ENCODE measurements at places on chromosomes 5 and 9. TPM values are rescaled to one million over a fixed set of nuclear protein-coding genes. Genes with fewer than 3 reads are reported as not detected.
A peak's percentile ranks its signal among the peaks of the same experiment; 100 is the strongest.

GRCh38 chr5:120624021-120624563, 160.0 kb downstream of the PRR16 start:
- DNase-seq = no peak

DNA sequence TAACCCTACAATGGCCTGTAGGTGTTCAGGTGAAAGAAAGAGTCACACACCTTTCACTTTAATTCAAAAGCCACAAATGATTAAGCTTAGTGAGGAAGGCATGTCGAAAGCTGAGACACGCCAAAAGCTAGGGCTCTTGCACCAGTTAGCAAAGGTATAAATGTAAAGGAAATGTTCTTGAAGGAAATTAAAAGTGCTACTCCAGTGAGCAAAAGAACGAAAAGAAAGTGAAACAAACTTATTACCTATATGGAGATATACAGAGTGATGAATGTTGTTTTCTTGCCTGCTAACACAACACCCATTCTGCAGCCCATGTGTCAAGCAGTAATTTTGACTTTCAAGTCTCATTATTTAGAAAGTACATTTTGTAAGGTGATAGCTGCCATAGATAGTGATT, 254.2 kb upstream of the SLC24A2 start:
- no peak for DNase-seq

DNA sequence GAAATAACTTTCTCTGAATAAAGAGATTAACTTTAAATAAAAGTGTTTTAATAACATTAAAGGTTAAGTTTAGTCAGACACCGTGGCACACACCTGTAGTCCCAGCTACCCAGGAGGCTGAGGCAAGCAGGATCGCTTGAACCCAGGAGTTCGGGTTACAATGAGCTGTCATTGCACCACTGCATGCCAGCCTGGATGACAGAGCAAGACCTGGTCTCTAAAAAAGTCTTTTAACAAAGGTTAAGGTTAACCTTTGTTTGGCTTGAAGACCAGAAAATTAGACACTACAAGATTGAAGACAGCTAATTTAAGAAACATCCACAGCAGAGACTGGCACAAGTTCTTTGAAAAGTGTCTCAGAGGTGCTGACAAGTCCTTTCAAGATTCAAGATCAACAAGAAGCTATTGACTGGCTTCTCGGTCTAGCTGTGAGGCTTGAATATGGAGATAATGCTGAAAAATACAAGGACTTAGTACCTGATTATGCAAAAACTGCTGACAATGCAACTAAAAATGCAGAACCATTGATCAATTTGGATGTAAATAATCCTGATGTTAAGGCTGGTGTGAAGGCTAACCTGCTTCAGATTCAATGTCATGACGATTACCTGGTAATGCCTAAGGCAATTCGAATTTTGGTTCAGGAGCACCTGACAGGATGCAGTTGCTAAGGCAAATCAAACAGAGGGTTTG, 48.8 kb downstream of the FAM81B start:
- no peak for DNase-seq

GRCh38 chr5:127832067-127832466, 128.9 kb downstream of the CCDC192 start:
- no peak for DNase-seq

DNA sequence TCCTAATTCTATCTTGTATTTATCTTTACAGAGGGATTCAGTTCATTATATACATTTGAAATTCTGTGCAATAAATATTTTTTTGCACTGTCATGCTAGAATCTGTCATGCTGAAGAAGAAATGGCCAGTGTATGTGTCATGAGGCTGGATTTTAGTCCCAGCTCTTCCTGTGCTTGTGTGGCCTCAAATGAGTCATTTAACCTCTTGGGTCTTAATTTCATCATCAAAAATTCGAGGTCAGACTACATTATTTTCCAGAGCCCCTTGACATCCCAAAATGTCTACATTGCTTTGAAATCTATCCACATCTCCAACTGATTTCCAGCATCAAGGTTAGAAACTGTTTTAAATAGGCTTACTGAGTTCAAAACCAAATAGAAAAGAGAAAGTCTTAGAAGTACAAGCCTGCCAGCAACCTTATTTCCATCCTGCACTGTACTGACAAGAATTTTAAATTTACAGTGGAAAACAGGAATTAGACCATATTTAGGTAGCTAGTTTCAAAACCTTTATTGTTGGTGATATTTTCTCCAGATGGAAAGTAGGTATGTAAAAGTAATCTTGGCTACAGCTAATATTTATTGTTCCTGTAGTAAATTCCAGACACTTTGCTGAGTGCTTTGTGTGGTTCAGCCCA, 96.7 kb upstream of the MAMDC2 start:
- DNase-seq = no peak

DNA sequence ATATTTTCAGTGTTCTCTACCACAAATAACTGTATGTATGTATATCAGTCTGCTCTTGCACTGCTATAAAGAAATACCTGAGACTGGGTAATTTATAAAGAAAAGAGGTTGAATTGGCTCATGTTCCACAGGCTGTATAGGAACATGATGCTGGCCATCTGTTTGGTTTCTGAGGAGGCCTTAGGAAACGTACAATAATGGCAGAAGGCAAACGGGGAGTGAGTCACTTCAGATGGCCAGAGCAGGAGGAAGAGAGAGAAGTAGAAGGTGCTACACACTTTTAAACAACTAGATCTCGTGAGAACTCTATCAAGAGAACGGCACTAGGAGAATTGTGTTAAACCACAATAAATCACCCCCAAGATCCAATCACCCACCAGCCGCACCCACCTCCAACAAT, 121.7 kb downstream of the ADAMTS6 start:
- no peak for DNase-seq

GRCh38 chr5:173794901-173795416, 93.2 kb upstream of the CPEB4 start:
- no peak for DNase-seq

DNA sequence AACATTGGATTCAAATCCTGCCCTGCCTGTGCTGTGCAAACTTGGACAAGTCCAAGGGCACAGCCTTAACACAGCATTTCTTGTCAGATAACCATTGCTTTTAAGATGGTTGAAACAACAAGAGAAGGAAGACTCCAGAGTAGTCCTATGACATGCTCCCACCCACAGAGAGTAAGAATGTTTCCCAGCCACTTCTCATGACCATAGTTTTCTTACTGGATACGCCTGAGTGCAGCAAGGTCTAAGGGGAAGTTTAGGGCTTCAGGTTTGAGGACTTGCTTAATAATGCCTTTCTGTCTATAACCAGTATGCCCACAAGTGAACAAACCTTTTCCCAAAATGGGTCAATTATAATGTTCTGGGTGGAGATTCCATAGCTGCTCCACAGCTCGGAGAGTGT, 126.4 kb downstream of the SLF1 start:
- no peak for DNase-seq

GRCh38 chr9:8679371-8679822, 879.8 kb upstream of the DMAC1 start:
- no peak for DNase-seq

GRCh38 chr9:81499021-81499454, 190.3 kb downstream of the TLE1 start:
- no peak for DNase-seq

DNA sequence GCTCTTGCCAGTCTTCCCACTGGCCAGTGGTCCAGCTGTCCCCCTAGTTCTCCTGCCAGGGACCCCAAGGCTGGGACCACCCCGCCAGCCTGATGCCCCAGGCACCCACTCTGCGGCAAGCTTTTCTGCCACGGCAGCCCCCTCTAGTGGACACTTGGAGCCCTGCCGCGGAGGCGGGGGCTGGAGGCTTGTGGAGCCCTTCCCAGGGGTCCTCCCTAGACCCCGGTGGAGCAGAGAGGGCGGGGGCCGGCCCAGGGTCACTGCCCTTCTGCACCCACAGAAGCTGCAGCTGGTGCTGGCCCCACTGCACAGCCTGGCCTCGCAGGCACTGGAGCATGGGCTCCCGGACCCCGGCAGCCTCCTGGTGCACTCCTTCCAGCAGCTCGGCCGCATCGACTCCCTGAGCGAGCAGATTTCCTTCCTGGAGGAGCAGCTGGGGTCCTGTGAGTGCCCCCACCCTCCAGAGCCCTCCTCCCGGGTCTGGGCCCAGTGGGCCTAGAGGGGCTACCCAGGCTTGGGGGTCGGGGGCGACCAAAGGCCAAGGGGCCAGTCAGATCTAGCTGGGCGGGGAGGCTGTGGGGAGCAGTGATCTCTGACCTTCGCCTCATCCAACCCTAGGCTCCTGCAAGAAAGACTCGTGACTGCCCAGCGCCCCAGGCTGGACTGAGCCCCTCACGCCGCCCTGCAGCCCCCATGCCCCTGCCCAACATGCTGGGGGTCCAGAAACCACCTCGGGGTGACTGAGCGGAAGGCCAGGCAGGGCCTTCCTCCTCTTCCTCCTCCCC, 9.1 kb downstream of the EGFL7 start:
- DNase-seq = no peak

DNA sequence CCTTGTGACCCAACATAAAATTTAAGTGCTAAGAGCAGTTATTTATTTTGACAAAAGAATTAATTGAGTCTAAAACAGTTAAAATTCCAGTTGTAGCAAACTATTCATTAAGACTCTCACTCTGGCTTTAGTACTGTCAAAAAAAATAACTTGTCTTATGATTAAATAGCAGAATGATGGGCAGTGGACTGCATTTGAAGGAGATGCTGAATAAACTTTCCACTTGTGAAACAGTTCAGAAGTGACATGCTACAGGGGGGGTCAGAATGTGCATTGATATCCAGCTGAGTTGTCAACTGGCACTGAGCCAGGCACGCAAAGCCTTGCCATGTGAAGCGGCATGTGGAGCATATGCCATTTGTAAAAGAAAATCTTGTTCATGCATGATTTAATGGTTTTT, 76.0 kb downstream of the FCHO2 start:
- DNase-seq = no peak

DNA sequence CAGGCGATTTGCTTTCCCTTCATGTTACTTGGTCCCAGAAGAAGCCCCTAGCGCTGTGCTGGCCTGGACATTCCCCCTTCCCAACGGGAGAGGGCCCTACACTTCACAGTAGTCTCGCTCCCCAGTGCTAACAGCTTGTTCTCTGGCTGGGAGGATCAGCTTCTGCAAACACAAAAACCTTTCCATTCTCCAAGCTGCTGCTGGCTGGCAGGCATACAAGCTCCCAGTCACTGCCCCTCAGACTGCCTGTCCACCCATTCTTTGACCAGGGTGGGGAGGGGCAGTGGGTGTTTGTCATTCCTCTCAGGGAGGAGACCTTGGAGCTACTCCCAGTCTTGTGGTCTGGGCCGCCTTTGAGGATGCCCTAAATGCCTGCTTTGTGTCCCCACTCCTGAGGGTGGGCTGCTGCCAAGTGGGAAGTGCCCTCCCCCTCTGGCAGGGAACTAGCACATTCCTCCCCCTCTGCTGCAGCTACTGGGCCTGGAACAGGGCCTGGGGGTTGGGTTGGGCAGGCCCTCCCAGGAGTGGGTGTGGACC, 20.8 kb downstream of the ENHO start:
- DNase-seq = peak; percentile 87

- DNase-seq = no peak
These were observed 47.5 kb downstream of the CDK5RAP2 start for GRCh38 chr9:120532475-120532874.

DNA sequence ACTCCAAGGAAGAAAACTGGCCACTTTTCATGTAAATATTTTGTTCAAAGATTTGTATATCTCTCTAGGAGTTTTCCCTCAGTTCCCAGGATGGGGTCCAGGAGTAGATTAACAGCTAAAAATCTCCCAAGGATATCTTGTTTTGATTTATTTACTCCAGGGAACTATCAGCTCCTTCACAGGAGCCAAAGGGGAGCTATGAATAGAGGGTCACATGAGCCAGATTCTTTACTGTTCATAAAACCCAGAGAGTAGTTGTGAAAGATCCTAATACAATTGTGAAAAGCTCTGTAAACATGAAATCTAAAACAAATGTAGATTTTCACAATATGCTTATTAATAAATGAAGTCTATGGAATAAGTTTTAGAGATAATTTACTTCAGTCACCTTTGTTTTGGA, 16.9 kb downstream of the DIMT1 start:
- DNase-seq = no peak

GRCh38 chr9:124505006-124505900, 1.9 kb downstream of the NR5A1 start:
- no peak for DNase-seq

GRCh38 chr9:72788966-72789735, 163.7 kb downstream of the ALDH1A1 start:
- DNase-seq = no peak

DNA sequence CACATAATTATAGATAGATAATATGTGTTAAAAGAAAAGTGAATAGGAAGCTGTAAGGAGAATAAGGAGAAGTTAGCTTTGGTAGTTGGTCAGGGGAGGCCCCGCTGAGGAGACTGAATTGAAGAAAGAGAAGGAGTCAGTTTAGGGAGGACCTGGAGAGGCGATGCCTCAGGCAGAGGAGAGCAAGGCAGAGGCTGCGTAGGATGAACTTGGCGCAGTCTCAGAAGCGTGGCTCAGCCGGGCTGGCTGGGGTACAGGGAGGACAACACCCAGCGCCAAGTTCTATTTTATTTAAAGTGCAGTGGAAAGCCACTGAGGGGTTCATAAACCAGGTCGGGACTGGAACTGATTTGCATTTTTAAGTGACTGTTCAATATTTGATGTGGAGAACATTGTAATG, 68.5 kb downstream of the PTCD2 start:
- no peak for DNase-seq

- DNase-seq = no peak
These were observed 797 bp upstream of the FBXO38 start for GRCh38 chr5:148382961-148383360.

DNA sequence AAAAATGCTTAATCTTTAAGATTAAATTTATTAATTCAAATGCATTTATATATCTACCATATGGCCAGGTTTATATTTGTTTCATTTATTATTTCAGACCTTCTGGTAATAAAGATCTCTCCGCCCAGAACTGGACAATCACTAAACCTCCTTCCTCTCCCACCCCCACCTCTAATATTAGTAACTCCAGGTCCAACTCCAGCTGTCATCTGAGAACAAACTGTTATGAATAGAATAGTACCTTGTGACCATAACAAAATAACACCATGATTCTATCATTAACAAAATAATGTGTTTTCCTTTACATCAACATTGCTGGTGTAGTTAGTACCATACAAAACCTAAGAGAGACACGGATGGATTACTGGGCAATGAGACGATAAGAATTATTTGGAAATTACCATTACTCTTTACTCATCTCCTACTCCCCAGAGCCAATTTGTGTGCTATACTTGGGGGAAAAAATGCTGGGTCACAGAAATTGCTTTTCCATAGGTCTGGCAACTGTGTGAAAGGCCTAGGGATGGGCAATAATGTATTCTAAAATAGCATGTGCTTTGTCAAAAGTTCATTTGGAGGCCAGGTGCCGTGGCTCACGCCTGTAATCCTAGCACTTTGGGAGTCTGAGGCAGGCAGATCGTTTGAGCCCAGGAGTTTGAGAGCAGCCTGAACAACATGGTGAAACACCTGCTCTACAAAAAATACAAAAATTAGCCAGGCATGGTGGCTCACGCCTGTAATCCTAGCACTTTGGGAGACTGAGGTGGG, 186.1 kb downstream of the ENC1 start:
- no peak for DNase-seq

The FAM153A gene
- total RNA-seq = 3.0 TPM

The SLC2A8 gene
- 22.5 TPM for total RNA-seq

The MYOT gene
- total RNA-seq = 10.9 TPM

The PRLR gene
- 1.9 TPM for total RNA-seq

The SPINK4 gene
- total RNA-seq = not detected

The RABEPK gene
- total RNA-seq = 14.4 TPM

The MAMDC4 gene
- 3.0 TPM for total RNA-seq

The ORM2 gene
- not detected for total RNA-seq

The FGF1 gene
- 316 TPM for total RNA-seq

The FIBCD1 gene
- total RNA-seq = not detected

The SPINK6 gene
- total RNA-seq = not detected

The PDGFRB gene
- 215 TPM for total RNA-seq

The FOXD4 gene
- 0.45 TPM for total RNA-seq

The FBP2 gene
- total RNA-seq = not detected

The PCDHGB5 gene
- total RNA-seq = 16.3 TPM

The PIP5KL1 gene
- 2.0 TPM for total RNA-seq

The GARIN3 gene
- total RNA-seq = not detected
